ENCODE measurements at places on chromosomes 5 and 9.

GRCh38 chr5:76406673-76407072 is 3.6 kb downstream of the IQGAP2 start:
- DNase-seq, result no peak

- no peak for DNase-seq
These were observed 39.7 kb upstream of the CDKN2AIPNL start for GRCh38 chr5:134451225-134451935.

- no peak for DNase-seq
These were observed 1.5 kb downstream of the JAKMIP2 start for GRCh38 chr5:147780924-147781573.

GRCh38 chr9:94906713-94907112 is 180.2 kb downstream of the AOPEP start:
- no peak for DNase-seq

- DNase-seq, result no peak
These were observed 8.8 kb downstream of the CPLX2 start for GRCh38 chr5:175880213-175880612.

GRCh38 chr9:111873901-111874300 is 22.7 kb upstream of the UGCG start:
- no peak for DNase-seq

DNA sequence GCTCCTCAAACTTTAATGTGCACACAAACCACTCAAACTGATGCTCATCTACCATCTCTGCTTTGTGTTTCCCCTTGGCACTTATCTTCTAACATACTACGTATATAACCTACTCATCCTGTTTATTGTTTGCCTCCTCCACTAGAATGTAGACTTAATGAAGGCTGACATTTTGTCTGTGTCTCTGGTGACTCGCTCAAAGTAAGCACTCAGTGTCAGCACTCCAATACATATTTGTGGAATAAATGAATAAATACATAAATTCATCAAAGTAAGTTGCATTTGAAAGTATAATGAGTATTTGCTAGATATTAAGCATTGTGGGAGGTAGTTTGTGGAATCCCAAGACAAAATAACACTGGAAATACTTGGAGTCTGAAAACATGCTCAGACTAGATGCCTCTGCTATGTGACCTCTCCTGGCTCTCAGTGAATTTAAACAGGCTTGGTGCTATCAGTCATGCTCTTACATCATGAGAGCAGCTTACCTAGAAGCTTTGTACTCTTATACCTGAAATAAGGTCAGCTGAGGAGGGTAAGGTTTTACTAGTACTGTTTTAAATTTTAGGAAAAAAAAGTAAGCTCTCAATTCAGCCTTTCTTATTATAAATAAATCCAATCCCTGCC is 37.0 kb upstream of the RANBP6 start:
- DNase-seq, result no peak

DNA sequence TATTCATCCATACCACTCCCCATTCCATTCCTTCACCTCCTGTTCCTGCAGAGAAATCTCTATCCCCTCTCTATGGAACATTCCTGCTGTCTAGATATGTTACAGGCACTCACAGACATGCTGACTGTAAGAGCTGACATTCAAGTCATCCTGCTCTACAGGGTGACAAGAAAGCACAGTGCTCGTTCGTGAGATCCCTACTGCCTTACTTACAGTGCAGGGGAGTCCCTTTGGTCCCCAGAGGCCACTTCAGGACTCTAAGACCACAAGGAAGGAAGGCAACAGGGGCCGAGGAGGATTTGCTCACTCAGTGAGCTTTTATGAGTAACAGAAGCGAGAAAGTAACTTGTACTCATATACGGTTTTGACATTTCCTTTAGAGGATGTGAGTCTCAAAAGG is 110.5 kb downstream of the GAS1 start:
- DNase-seq, result no peak

GRCh38 chr5:163502521-163502920 is 2.9 kb upstream of the MAT2B start:
- no peak for DNase-seq

GRCh38 chr5:169913479-169913878 is 66.8 kb downstream of the INSYN2B start:
- no peak for DNase-seq

DNA sequence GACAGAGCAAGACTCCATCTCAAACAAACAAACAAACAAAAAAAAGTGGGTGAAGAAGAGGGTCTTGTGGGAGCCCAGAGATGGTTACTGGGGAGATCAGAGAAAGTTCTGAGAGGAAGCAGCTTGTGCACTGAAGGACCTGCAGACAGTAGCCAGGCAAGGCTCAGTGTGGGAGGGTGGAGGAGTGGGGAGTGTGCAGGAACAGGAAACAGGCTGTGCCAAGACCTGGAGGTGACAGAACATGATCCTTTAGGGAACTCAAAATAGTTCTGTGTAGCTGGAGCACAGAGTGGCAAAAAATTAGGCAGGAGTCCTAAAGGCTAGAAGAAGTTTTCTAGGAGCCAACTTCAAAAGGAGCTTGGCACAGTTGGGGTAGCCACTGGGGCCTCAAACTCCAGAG is 19.2 kb upstream of the NANS start:
- no peak for DNase-seq

DNA sequence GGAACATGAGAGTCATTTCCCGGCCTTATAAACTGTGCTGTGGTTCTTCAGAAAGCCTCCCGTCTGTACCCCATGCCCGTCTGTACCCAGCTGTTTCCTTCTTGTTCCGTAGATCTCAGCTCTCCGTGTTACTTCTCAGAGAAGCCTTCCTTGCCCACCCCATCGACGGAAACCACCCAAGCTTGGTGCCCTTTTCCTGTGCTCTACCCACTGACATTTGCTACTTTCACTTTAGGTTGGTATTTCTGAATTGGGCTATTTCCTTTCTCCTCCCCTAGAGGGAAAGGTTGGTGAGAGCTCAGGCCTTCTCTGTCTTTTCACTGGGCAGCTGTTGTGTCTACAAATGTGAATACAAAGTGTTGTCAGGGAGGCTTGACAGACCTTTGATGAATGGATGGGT is 764.5 kb upstream of the ADAMTS16 start:
- no peak for DNase-seq

- no peak for DNase-seq
These were observed 365.3 kb downstream of the BNC2 start for GRCh38 chr9:16505199-16505598.

GRCh38 chr9:29793970-29794369 is 2220.7 kb upstream of the C9orf72 start:
- DNase-seq, result no peak
